ENCODE measurements at places on chromosomes 7 and 10.

- DNase-seq, result no peak
These were observed 373.5 kb downstream of the KCNMA1 start for GRCh38 chr10:77264107-77264506.

DNA sequence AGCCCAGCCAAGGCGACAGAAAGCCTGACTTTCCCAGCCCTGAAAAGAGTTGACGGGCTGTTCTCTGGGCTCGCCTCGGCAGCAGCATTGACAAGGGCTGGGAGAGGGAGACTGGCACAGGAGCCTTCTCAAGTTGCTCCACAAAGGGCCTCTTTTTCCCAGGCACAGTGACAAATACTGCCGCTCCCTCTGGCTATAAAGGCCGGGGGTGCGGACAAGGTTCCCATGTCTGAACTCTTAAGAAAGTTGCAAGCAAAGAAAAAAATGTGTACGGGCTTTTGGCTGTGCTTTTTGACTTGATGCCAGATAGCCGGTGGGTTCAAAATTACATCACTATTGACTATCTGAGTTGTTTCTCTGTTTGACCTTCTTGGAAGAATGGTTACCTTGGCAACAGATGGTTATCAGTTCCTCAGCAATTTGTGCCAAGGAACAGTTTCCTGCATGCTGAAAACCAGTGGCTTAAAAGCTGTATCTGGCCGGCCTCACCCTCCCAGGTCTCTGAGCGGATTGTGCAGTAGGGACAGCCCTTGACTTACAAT, 115.9 kb upstream of the EEPD1 start:
- DNase-seq, result peak; percentile 82

GRCh38 chr10:95284807-95285206, 6.0 kb downstream of the PDLIM1 start:
- DNase-seq, result no peak

- DNase-seq, result no peak
These were observed 428.8 kb downstream of the KCNMA1 start for GRCh38 chr10:77208684-77209256.

DNA sequence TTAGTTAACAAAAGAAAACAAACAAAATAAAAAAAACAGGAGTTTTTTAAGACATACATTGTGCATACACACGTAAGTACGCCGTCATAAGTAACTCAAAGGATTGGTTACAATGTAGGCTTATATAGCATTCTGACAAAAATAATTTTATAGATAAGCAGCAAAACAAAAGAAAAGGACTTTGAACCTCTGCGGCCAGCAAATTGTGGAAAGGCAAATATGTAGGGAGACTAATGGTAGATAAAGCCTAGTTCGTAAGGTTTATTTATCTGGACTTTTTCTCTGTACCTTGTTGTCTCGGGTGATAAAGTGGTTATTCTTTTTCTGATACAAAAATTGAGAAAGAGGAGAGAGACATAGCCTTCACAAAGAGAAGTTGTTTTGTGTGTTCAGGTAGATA, 891.9 kb downstream of the CNTNAP2 start:
- DNase-seq, result no peak

- DNase-seq, result peak; percentile 9
These were observed 24.0 kb downstream of the HABP2 start for GRCh38 chr10:113576852-113577251.

- no peak for DNase-seq
These were observed 358.5 kb upstream of the AKR1E2 start for GRCh38 chr10:4467481-4467880.

DNA sequence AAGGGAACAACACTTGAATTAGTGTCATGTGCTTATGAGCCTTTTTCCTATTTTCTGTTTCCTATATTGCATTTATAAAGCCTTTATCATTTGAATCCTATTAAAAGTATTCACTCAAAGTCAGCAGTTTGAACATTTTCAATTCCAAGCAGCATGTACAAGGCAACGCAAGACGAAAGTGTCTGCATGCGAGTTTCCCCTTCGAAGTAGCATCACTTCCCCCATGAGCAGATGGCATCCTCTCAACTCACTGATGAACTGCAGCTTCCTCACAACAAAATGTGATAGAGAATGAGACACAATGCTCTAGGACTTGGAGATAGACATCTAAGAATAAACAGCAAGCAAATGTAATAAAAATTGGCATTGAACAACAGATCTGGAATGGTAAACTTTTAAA, 270.7 kb downstream of the PRPF18 start:
- DNase-seq, result no peak

GRCh38 chr7:159201722-159202330, 57.2 kb upstream of the VIPR2 start:
- no peak for DNase-seq

GRCh38 chr7:39099146-39099545, 121.4 kb downstream of the POU6F2 start:
- DNase-seq, result no peak

GRCh38 chr7:35975851-35976454, 175.1 kb downstream of the SEPTIN7 start:
- peak; percentile 89 for DNase-seq

DNA sequence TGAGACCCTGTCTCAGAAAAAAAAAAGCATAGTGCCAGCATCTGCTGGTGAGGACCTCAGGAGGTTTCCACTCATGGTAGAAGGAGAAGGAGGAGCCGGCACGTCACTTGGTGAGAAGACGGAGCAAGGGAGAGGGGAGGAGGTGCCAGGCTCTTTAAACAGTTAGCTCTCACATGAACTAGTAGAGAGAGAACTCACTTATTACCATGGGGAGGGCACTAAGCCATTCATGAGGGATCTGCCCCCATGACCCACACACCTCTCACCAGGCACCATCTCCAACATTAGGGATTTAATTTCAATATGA, 62.9 kb upstream of the VKORC1L1 start:
- no peak for DNase-seq

DNA sequence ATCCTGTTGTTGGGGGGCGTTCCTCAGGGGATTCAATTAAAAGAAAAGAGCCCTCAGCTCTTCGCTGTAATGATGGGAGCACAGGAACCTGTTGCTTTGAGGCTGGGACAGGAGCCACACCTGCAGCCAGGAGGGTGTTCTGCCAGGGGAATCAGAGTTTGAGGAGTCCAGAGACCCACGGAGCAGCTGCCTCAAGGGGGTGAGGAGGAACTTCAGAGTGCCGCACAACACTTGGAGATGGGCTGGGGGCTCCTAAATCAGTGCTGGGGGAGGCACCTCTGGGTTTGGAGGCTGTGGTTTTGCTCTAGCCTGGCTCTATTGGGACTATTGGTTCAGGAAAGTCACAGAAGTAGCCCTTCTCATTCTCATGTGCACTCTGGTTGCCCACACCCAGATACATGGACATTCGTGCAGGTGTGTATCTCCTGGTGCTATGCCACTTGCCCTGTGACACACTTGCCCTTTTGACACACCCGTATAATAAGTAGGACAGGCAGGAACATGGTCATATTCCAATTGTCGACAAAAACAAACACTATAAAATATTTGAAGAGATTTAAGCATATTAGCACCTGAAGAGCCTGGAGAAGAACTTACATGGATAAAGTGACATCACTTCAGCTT, 98.1 kb downstream of the PTPN20 start:
- no peak for DNase-seq

DNA sequence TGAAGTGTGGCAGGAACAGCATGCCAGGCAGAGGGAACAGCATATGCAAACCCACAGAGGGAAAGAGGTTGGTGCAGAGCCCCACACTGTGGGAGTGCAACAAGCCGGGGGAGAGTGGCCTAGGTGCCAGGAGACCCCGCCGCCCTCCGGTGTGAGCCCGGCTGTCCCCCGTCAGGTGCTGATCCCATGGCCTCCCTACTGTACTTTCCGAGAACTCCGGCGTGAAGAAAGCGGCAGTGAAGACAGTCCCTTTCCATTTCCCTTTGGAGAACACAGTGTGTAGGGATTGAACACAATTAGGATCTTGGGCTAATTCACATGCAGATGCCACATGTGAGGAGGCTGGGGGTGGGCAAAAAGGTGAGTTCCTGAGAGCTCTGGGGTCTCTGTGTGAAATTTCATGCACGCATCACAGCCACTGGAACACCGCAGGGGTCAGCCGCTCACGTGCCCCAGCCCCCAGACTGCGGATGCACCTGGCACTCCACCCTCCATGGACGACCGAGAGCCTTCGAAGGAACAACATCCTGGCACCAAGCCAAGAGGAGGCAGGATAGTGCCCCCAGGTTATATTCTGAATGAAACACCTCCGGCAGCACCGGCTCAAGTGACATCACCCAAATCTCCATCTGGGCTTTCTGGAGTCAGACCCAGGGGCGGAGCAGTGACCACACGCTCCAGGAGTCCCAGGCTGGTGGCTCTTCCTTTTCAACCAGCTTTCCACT, 82.1 kb upstream of the PPP2R2D start:
- no peak for DNase-seq

- DNase-seq, result peak; percentile 49
These were observed 1.3 kb downstream of the FRAT2 start for GRCh38 chr10:97333351-97333600.

GRCh38 chr10:32393911-32394310, 47.0 kb upstream of the EPC1 start:
- DNase-seq, result no peak

DNA sequence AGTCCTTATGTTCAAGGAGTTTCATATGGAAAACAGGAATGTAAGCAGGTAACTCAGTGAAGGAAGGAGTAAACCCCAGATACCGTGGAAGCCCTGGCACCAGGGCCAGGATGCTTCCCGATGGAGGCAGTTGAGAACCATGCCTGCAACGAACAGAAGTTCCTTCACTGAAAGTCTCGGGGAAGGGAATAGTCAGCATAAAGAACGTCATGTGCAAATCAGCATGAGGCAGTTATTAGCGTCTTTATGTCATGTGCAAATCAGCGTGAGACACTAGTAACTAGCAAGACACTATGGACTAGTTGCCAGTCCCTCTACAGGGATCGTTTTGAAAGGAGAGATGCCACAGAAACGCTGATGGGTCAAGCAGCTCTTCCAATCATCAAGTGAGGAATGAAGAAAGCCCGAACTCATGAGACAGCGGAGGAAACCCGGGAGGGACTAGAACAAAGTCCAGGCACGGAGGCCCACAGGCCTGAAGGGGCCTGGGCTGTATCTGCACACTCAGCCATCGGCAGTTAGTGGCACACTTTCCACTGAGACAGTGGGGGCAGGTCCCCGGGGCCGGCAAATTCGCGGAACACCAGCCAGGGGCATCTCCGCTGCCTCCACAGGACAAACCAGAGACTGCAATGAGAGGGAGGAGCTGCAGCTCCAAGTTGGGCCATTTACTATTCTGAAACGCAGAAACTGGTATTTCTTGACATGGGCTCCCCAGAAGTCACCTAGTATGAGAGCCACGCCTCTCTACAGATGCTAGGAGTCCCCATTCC, 109.6 kb downstream of the SFMBT2 start:
- peak; percentile 26 for DNase-seq

DNA sequence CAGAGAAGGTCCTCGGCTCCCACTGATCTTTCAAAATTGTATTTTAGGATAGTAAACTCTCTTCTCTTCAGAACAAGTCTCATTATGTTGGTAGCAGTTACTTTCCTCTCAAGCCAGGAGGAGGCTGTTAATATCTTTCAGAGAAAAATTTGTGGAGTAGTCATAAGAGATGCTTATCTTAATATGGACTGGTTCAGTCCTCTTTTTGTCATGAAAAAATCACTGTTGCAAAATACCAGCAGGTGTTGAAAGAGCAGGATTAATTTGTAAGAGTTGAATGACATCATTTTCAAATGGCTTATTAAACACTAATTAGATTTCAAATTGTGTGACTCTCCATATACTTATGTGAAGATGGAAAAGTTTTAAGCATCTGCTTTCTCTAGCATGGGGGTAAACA, 662.5 kb downstream of the POM121L12 start:
- no peak for DNase-seq

GRCh38 chr10:33333260-33334101, 986 bp downstream of the NRP1 start:
- DNase-seq, result no peak

DNA sequence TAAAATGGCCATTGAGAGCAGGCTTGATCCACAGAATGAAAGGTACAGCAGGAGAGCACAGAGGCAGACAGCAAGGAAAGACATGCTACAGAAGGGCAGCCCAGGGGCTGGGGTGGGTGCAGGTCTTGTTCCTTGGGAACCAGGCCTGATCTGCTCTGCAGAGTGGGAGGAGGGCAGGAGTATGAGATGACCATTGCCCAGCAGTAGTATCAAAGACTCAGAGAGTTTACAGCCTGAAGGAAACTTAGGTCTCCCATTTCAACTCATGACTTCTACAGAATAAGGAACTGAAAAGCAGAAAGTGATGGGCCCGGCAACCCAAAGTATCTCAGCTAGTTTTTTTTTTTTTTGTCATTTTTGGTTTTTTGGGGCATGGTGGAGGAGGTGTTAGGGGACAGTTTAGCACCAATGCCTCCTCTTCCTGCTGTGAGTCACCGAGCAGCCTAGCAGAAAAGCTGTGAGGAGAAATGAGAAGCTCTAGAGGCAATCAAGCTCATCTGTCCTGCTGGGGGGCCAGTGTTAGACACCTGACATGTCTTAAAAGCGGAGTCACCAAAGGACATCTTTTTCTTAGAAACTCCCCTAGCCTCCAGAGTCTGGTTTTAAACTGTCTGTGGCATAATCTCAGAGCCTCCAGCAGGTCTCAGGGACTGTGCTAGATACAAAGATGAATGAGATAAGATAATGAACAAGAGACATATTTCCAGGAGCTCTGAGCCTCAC, 34.3 kb upstream of the HERPUD2 start:
- no peak for DNase-seq

DNA sequence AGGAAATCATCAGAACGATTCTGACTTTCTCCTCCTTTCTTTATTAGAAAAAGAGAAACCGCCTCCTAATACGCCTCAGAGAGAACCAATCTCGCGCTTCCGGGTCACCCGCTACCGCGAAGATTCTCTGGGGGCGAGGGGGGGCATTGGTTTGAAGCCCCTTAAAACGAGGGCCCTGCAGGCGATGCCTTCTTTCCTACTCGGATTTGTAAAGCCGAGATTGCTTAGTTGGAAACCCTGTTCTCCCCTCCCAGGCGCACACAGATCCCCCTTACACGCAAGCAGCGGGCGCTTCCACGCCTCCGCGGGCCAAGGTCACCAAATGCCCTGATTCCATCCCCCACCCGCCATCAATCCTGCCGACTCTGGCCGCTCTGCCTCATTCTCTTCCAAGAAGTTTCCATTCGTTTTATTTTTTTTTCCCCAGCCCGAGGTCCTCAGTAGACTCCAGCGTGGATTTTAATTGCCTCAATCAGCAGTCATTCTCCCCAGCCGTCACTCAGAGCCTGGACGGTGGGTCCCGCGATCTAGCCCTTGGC, 1.1 kb upstream of the GAD2 start:
- DNase-seq, result peak; percentile 1

DNA sequence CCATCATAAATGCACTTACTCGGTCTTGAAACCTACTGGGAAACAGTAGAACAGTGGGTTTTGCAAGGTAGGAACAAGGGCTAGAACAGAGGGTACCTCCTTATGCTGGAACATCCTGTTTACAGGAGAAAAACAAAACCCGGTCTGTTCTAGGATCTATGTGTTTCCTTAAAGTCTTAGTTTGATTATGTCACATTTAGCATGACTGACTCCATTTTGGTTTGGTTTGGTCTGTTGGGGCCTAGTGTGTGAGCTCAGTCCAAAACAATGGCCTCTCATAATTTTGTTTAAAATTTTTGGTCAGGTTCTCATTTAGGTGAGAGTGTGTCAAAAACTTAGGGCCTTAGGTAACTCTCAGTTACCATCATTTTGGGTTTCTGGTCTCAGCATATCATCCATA, 96.3 kb upstream of the TRIM24 start:
- no peak for DNase-seq

GRCh38 chr10:116000151-116000842, 272.7 kb downstream of the GFRA1 start:
- DNase-seq, result no peak

- DNase-seq, result no peak
These were observed 114.2 kb upstream of the FAM3C start for GRCh38 chr7:121510302-121510701.

All from cardiac fibroblast (primary cell).